Mesothelial cell of epicardium (in vitro differentiated cells): ENCODE measurements at places on chromosomes 4 and X.
A peak's percentile ranks its signal among the peaks of the same experiment; 100 is the strongest.

GRCh38 chr4:113170805-113171468 is 121.5 kb downstream of the ANK2 start:
- no peaks in the 10 kb centered on the region for H3K36me3 ChIP-seq
- peaks cover 34% of the 10 kb centered on the region for H3K4me1 ChIP-seq
- no peak for DNase-seq
- H3K27me3 ChIP-seq: no peaks in the 10 kb centered on the region
- peak overlapping the region; percentile 79 for H3K27ac ChIP-seq

DNA sequence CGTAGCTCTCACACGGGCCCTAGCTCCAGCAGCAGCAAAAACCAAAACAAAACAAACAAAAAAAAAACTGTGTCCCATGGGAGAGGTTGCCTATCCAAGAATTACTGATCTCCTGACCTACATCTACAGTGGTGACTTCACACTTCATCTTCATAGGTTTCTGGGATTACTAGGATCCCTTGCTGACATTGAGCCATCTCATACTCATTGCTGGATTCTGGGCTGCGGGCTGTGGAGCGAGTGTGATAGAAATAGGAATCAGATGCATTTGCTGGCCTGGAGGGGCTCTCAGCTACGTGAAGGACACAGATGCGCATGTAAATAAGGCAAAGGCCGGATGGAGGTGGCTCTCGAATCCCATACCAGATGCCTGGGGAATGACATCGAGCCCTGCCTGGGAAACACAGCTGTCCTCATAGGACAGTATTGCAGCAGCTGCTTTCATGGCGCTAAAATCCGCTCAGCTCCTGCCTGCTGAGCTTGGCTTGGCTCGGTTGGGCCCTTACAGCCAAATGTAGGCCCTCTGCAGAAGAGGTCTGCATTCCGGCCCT is 41.7 kb downstream of the CNGA2 start:
- no peaks in the 10 kb centered on the region for H3K36me3 ChIP-seq
- H3K27ac ChIP-seq: no peak overlapping the region
- no peak overlapping the region for H3K4me3 ChIP-seq
- no peaks in the 10 kb centered on the region for H3K27me3 ChIP-seq

- H3K4me1 ChIP-seq: peaks cover 7% of the 10 kb centered on the region
- H3K4me3 ChIP-seq: no peak overlapping the region
- H3K36me3 ChIP-seq: no peaks in the 10 kb centered on the region
- no peak overlapping the region for H3K27ac ChIP-seq
- DNase-seq: no peak
- no peaks in the 10 kb centered on the region for H3K27me3 ChIP-seq
Observed at GRCh38 chr4:66000510-66001117, 330.3 kb upstream of the EPHA5 start.

GRCh38 chr4:27018076-27018475 is 157.4 kb downstream of the STIM2 start:
- H3K4me3 ChIP-seq: no peak overlapping the region
- peaks cover 29% of the 10 kb centered on the region for H3K36me3 ChIP-seq
- H3K27me3 ChIP-seq: no peaks in the 10 kb centered on the region

DNA sequence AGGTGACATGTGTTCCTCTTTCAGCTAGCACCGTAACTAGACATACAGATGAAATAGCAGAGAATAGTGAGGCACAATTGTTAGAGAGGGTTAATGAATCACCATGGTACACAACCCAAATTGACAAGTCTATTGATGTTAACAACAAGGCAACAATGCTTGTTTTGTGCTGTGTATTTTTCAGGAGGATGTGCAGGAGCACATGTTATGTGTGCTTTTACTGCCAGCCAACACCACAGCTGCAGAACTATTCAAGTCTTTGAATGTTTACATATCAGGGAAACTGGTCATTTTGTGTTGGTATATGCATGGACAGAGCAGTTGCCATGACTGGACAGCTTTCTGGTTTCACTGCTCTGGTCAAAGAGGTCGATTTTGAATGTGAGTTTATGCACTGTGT is 32.8 kb downstream of the STBD1 start:
- H3K27me3 ChIP-seq: peaks cover 9% of the 10 kb centered on the region
- H3K4me1 ChIP-seq: peaks cover 2% of the 10 kb centered on the region
- no peak for DNase-seq
- no peaks in the 10 kb centered on the region for H3K36me3 ChIP-seq
- H3K4me3 ChIP-seq: no peak overlapping the region

DNA sequence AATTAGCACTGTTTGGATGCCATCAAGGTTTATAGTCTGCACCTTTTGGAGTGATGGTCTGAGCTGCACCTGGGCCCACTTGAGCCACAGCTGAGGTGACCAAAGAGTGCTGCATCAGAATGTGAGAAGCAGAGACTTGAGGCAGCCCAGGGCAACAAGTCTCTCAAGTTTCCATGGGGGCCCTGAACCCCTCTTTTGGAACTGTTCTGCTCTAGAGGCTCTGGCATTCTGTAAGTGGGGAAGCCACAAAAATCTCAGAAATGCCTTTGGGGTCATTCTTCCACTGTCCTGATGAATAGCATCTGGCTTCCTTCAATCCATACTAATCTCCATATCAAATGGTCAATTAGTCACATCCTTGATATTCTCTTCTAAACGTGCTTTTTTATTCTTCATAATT is 298.4 kb upstream of the MAOA start:
- DNase-seq: no peak
- no peak overlapping the region for H3K27ac ChIP-seq
- H3K4me1 ChIP-seq: no peaks in the 10 kb centered on the region
- H3K4me3 ChIP-seq: no peak overlapping the region

- H3K27me3 ChIP-seq: no peaks in the 10 kb centered on the region
- H3K4me1 ChIP-seq: peaks cover 12% of the 10 kb centered on the region
- peaks cover 1% of the 10 kb centered on the region for H3K36me3 ChIP-seq
- no peak overlapping the region for H3K27ac ChIP-seq
- H3K4me3 ChIP-seq: no peak overlapping the region
Observed at GRCh38 chr4:77800483-77801259, 18.5 kb downstream of the CNOT6L start.
